ENCODE measurements at places on chromosomes 2 and 18. TPM values are rescaled to one million over a fixed set of nuclear protein-coding genes. Genes with fewer than 3 reads are reported as not detected.

The FKBP7 gene
- total RNA-seq: 30.9 TPM

- no peak for DNase-seq
- H3K36me3 ChIP-seq: no peaks in the 10 kb centered on the region
- H3K4me3 ChIP-seq: peak overlapping the region; percentile 21
- no peaks in the 10 kb centered on the region for H3K27me3 ChIP-seq
- peaks cover 6% of the 10 kb centered on the region for H3K4me1 ChIP-seq
Observed at GRCh38 chr2:74919827-74920226, 38.6 kb upstream of the POLE4 start.

- H3K4me3 ChIP-seq: no peak overlapping the region
- H3K27me3 ChIP-seq: no peaks in the 10 kb centered on the region
- no peaks in the 10 kb centered on the region for H3K36me3 ChIP-seq
Observed at GRCh38 chr2:189143925-189144324, 35.6 kb downstream of the COL5A2 start.

DNA sequence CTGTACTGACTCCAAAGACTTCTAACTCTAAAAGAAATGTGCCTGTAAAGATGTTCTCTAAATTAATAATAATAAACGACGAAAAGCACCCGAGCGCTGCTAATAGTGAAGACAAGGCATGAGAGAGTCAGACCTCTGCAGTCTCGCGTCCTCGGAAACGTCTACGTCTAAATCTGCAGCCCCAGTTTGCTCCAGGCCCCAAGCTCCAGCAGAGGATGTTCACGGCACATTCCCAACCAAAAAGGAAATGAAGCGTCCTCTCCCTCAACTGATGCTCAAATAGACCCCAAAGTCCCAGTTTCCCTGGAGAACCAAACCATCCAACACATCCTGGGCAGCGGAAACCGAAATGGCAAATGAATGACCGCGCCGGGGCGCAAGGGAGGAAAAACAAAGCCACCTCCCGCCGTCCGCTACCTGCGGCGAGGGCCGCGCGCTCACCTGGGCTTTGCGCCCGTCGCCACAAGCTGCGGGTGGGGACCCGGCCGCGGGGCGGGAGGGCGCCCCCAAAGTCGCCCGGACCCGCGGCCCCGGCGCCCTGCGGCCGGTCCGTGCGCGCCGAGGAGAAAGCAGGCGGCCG is 47.1 kb upstream of the CCDC150 start:
- H3K27ac ChIP-seq: peak overlapping the region; percentile 79
- H3K36me3 ChIP-seq: no peaks in the 10 kb centered on the region
- no peaks in the 10 kb centered on the region for H3K4me1 ChIP-seq
- peak overlapping the region; percentile 72 for H3K4me3 ChIP-seq
- H3K27me3 ChIP-seq: no peaks in the 10 kb centered on the region
- DNase-seq: no peak
